Fibroblast of gingiva (primary cell): ENCODE measurements at places on chromosomes 11 and 22.

DNA sequence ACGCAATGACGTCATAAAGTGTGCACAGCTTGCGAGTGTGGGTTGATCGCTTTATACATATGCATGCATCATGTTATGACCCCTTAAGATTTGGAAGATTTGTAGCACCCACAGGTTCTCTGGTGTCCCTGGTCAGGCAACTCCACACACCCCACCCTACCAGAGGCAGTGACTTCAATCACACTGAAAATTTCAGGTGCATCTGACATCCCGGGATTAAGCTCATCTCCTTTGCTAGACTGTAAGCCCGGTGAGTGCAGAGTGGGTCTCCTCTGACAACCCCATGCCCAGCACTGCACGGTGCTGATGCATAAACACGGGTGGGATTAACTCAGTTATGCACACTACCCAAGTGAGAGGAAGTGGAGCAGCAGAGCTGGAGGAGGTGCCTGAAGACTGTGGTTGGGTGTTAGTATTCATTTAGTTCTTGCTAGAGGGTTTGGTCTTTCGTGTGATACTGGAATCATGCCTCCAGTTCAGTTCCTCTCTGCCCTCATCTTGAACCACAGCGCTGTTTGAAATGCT is 6.5 kb downstream of the ARSA start:
- DNase-seq = no peak

DNA sequence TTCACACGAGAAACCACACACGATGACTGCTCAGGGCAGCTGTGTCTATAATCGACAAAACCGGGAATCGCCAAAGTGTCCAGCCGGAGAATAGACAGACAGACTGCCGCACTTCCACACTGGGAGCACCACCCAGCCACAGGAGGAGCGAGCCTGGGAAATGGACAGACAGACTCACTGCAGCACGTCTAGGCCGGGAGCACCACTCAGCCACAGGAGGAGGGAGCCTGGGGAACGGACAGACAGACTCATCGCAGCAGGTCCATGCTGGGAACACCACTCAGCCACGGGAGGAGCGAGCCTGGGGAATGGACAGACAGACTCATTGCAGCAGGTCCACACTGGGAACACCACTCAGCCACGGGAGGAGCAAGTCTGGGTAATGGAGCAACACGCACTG is 137.2 kb downstream of the BRD1 start:
- DNase-seq = no peak

DNA sequence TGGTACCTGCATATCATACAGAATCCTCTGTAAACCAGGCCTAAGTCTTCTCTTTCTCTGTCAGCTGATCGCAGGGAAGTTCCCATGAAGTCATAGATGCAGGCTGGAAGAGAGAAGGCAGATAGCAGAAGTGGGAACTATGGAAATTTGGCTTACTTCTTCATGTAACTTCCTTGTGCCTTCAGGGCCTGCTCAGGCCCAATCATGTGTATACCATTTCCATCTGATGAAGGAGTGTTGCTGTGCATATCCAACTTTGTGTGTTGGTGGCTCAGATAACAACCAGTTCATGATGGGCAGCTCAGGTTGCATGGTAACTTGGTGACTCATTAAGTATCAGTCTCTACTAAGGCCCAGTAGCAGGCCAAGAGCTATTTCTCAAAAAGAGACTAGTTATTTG is 53.1 kb upstream of the CEP295 start:
- DNase-seq = no peak

DNA sequence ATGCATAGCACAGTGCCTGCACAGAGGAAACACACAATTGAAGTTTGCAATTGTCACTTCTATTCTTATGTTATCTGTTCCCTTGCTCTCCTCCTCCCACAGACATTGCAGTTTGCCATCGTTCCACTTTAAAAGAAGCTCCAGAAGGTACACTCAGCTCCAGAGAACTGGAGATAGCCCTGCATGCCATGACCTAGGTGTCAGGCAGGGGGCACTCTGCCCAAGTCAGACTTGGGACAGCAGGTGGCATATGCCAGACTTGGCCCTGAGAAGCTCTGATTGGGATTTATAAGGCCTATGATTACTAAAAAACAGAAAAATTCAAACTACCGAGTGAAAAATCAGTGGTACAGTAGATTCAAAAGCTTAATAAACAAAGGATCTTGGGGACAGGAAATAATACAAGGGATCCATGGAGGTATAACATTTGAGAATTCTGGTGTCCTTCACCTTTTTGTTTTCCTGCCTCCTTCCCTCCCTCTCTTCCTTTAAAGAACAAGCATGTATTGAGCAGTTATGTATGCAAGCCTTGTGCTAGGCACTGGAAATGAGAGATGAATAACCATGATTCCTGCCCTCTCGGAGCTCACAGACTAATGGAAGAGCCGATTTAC is 40.0 kb downstream of the TENM4 start:
- DNase-seq = peak; percentile 28

DNA sequence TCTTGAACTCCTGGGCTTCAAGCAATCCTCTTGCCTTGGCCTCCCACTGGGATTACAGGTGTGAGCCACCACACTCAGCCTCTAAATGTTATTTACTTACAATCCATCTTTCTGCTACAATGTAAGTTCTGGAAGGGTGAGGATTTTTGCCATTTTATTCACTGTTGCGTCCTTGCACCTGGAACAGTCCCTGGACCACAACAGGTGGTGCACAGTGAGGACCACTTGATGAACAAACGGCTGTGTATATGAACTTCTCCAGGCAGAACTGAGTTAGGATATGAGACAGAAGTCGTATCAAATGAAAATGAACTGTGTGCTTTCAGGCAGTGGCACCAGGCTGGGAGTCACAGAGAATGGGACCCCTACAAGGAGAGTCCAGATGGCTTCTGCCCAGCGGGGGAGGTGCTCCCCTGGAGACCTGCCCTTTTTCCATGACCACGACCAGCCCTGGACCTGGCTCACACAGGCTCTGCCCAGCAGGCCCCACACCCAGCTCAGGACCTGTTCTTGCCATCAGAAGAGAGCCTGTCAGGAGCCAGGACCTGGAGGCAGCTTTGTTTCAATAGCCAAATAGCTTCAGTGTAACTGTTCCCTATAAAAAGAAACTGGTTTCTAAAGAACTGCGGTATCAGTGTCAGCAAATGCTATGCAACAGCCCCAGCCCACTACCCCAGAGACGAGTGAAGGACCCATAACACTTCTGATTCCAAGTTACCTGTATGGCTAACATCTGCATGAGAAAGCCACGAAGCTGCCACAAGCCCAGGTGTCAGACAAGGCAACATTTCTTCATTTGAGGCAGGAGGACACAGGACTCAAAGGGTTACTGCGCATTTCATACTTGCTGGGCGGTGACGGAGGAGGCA is 104.9 kb downstream of the MICAL3 start:
- no peak for DNase-seq

DNA sequence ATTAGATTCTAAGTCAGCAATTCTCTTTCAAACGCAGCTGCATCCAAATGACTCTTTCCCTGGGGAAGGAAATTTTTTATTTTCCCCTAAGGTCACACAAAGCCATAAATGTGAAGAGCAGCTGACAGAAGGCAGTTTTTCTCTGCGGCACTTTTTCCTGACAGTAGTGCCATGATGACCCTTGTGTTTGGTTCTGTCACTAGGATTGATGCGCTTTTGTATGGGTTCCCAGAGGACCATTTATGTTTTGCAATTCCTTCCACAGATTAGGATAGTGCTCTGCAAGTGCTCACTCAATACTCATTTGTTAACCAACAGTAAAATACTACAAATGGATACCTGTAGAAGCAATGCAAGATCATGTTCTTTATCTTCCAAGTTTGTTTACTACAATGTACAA is 359.6 kb upstream of the CTSC start:
- DNase-seq = no peak

- DNase-seq = peak; percentile 47
Observed at GRCh38 chr11:122007601-122008071, 108.4 kb downstream of the BLID start.

DNA sequence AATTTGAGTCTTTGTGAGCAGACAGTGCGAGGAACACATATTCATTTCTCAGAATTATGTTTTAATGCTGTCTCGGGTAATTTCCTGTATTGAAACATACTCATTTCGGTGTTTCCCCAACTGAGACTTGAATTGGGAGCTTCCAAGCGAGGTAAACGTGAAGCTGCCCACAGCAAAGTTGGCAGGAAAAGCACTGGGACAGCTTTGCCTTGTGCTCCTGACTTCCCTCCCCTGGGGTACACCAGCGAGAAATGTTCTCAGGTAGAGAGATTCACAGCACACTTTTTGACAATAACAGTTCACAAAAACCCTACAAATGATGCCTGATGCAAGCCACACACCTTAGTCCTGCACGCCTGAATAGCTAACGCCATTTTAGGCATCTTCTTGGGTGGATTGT is 3.1 kb downstream of the HTR3B start:
- no peak for DNase-seq

- DNase-seq = no peak
Observed at GRCh38 chr11:18692941-18693760, 5.4 kb upstream of the TMEM86A start.

- DNase-seq = no peak
Observed at GRCh38 chr11:107710301-107710700, 1.6 kb downstream of the SLN start.

- DNase-seq = no peak
Observed at GRCh38 chr11:5611627-5612026, 13.2 kb upstream of the TRIM34 start.

DNA sequence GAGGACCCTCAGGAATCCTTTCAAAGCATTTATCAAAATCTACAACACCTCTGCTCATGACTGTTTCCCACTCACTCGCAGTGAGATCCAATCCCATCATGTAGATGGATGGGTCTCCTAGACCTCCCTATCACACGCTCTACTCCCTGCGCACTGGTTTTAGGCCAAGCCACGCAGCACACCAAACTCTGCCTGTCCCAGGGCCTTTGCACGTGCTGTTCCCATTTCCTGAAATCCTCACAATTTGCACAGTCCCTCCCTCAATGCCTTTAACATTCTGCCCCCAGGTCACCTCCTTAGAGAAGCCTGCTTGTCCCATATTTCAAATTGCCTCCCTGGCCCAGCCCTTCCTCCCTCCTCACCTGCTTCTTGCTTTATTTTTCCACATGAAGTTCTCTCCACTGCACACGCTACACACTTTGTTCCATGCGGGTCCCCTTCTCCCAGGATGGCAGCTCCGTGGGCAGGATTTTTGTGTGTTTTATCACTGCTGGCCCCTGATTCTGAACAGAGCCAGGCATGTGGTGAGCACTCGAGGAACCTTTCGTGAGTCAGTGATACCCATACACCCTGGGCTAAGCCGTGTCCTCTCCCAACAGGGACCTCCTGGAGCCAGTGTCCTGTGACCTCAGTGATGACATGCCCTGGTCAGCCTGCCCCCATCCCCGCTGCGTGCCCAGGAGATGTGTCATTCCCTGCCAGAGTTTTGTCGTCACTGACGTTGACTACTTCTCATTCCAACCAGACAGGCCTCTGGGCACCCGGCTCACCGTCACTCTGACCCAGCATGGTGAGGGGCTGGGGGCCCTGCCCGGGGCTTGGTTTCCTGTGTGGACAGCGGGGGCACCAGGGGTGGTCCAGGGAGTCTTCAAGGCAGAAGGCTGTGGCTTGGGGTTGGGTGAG is 12.2 kb downstream of the CSF2RB start:
- no peak for DNase-seq

GRCh38 chr22:25126510-25126909 is 73.1 kb upstream of the CRYBB3 start:
- DNase-seq = no peak

DNA sequence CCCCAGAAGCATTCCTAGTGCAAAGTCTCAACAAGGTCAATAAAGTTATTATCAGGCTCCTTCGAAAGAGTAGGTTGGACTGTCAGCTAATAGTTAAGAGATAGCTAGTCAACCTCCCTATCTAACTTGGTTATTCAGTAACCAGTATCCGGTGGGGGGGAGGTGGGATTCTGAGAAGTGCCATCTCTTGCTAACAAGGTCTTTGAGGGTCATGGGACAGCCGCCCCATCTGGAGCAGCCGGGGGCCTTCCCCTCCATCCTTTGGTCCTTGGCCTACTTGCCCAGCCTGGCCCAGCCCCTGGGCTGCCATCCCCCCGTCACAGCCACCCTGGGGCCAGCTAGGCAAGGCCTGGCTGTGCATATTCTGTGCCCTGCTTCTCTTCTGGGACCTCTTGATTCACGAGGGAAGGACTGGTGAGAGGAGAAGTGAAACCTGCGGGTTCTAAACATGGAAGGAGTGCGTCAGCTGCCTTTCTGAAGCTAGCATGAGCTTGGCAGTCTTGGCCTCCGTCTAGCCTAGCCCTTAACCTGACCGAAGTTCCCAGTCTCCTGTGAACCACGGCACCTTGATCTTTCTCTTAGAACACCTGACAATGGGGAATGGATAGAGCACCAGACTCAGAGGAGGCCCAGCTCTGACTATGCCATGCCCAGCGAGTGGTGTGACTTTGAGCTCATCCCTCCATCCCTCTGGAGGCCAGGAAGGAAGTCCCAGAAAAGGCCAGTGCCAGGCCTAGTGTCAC is 9.3 kb downstream of the SLC37A2 start:
- no peak for DNase-seq

GRCh38 chr11:76164861-76165751 is 41.2 kb downstream of the WNT11 start:
- no peak for DNase-seq

- DNase-seq = no peak
Observed at GRCh38 chr11:94746721-94747120, 21.4 kb upstream of the AMOTL1 start.

GRCh38 chr11:128772814-128773213 is 78.9 kb downstream of the FLI1 start:
- DNase-seq = no peak

DNA sequence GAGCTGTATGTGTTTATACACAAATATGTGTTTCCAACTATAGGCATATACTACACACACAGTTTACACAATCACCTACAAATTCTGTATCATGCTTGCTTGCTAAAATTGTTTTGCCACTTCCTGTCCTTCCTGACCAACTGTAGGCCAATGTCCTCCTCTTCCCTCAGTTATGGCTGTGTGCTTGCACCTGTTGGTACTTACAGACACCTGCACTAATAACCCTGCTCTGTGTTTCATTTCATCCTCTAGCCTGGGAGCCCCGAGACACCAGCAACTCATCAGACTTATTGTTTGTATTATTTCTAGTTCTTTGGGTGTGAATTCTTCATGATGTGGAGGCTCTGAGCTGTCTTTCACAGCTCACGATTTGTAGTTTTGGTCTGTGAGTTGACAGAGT is 1.8 kb upstream of the NCF4 start:
- DNase-seq = no peak

DNA sequence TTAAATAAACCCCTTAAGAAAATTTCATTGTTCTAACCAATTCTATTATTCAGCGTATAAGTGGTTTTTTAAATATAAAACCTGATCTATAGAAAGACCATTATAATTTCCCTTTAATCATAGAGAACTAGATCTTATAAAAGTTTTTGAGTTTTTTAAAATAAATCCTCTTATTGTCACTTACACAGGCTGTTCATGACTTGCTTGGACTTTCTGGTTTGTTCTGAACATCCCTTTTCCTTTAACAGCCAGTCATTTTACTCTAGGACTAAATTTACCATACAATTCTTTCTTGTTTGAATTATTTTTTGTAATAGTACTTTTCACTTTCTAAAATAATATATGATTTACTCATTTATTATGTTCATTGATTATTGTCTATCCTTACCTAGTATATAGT is 4.7 kb downstream of the NXPE2 start:
- no peak for DNase-seq

- DNase-seq = peak; percentile 27
Observed at GRCh38 chr22:45686836-45687235, 15.2 kb downstream of the ATXN10 start.
